ENCODE measurements at places on chromosomes 6 and 20.

GRCh38 chr20:46299078-46299477 lies 9.2 kb downstream of the CDH22 start:
- no peak for DNase-seq

DNA sequence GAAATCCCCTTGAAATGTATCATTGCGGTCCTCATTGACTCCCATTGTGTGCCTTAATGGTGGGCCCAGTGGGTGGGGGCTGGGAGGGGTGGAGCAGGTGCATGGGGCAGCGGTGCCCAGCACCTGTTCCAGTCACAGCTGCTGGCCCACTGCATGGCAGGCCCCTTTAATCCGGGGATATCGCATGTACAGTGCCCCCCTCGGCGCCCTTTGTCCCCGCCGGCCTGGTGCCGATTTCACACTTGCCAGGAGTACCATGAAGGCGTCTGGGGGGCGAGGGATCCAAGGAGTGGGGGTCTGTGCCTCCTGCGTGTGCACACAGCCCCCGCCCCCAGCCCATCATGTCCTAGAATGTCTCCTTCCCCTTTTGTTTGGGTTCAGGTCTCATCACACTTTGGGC lies 2.8 kb downstream of the SNAI1 start:
- no peak for DNase-seq

DNA sequence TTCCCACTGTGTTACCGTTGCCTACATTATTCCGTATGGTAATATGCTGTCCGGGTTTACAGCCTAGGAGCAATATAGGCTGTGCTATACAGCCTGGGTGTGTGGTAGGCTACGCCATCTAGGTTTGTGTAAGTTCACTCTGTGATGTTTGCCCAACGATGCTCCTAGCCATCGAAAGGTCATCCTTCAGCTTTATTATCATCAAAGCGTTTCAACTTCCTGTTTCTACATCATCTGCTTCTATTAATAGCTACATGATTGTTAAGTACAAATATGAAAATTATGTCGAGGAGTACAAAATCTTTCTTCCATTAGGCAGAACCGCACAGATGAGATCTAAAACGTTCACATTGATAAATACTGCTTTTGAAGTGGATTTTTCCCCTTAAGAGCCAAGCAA lies 69.9 kb downstream of the PPP1R14C start:
- no peak for DNase-seq

DNA sequence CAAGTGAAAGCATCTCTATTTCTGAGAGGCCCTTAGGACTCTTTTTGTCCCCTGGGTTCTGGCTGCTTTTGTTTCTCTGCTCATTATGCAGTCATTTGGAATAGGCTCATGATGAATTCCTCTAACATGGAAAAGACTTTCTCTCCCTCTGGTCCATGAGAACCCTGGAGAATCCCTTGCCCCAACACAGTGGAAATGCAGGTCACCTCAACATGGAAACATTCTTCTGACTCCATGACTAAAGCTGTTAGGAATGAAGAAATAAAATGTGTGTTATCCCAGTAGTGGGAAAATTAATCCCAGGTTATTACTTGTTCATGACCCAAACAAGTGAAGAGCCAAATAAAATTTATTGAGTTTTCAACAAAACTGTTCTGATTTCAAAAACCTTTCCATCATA lies 458.6 kb downstream of the EPM2A start:
- DNase-seq = no peak

DNA sequence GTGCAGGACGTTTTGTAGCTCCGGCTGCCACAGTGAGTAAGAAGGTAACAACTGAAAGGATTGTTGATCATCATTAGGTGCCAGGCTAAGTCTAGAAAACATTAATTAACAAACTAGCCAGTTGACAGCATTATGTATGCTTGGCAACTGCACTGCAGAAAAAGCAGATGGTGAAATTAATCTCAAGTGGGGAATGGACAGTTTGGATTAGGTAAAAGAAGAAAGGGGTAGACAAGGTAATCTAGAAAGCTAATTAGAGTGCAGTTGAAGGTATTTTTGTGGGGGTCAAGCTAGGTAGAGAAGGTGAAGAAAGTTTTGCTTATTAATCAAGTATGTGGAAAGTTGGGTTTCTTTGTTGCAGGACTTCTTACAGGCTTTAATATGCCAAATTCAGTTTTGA lies 69.7 kb upstream of the HINT3 start:
- no peak for DNase-seq

- no peak for DNase-seq
Observed at GRCh38 chr6:6393069-6393529, 72.6 kb upstream of the F13A1 start.

- no peak for DNase-seq
Observed at GRCh38 chr6:53591873-53592272, 47.0 kb upstream of the GCLC start.

GRCh38 chr6:156686301-156686994 lies 90.7 kb upstream of the ARID1B start:
- DNase-seq = no peak

- DNase-seq = no peak
Observed at GRCh38 chr6:87653074-87653962, 48.7 kb downstream of the AKIRIN2 start.

GRCh38 chr20:36825385-36826104 lies 50.4 kb upstream of the TLDC2 start:
- DNase-seq = no peak

GRCh38 chr6:24768361-24768760 lies 6.4 kb upstream of the GMNN start:
- DNase-seq = no peak

GRCh38 chr20:49140411-49140810 lies 47.7 kb downstream of the STAU1 start:
- no peak for DNase-seq

DNA sequence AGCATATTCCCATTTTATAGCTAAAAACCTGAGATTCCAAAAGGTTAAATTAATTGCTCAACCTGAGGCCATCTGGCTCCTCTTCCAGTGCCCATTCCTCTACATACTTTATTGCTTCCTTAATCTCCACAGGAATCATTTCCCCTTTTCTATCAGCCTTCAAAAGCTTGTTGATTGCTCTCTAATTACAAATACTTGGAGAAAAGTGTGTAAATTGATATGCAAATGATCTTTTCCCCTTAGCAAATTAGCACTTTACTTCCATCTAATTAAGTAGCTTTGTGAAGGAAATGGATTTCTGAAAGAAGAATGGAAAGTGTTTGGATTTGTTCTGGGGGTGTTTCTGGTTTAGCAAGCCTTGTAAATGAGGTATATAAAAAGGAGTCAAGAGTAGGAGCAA lies 323.3 kb downstream of the GRIK2 start:
- DNase-seq = no peak

DNA sequence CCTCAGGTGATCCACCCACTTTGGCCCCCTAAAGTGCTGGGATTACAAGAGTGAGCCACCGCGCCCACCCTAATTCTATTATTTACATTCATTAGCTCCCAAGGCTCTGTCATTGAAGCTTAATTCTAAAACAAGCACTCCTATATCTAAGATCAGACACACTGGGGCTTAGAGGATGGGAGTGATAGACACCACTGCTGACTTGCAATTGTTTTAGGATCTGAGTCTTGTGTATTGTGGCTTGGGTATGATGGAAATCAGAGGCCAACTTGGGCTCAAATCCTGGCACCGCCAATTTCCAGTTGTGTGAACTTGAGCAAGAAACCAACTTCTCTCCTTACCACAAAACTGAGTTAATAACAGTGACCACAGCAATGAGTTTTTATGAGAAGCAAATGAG lies 34.7 kb downstream of the MTRES1 start:
- no peak for DNase-seq

DNA sequence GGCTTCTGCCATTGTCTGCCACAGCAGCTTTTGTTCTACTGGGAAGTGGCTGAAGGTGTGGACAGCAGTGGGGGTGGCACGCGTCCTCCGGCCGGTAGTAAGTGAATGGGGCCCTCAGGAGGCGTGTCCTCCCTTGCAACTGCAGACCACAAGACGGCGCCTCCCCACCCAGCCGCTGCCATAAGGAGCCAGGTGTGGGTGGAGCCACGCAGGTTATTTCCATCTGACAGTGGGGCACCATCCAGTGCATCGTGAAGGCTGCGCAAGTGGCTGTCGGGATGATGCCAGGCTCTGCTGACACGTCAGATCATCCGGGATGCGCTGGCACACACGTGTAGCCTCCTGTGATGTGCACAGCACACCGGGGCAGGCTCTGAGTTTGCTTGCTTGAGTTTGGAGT lies 379.7 kb downstream of the CDH4 start:
- no peak for DNase-seq

GRCh38 chr6:32589596-32590449 lies at the start of gene HLA-DRB1:
Gene HLA-DRB1, minus strand, starts transcription at chr6:32589848. Its CDS starts 106 bp downstream, at chr6:32589742.
- DNase-seq = no peak

GRCh38 chr6:2765896-2766766 lies 938 bp downstream of the WRNIP1 start:
- peak; percentile 20 for DNase-seq

DNA sequence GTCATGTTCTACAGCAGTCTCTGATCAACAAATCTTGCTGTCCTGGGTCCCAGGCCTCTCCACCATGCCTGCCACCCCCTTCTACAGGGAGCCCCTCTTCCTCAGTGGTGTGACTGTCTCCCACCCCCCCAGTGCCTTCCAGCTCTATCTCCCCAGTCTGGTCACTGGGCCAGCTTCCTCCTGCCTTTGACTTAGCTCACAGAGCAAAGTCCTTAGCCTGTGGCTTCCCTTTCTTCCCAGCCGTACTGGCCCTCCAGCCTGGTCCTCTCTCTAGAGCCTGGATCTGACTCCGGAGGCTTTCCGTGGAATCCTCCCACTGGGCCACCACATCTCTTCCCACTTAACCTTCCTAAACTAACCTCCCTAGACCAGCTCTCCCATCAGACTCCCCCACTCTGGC lies 17.0 kb downstream of the MAPK13 start:
- no peak for DNase-seq

GRCh38 chr20:56222201-56222600 lies 26.3 kb upstream of the MC3R start:
- DNase-seq = no peak

GRCh38 chr20:12331236-12331635 lies 413.5 kb downstream of the BTBD3 start:
- DNase-seq = no peak

- DNase-seq = no peak
Observed at GRCh38 chr6:43488667-43489276, 11.4 kb downstream of the TJAP1 start.

- DNase-seq = no peak
Observed at GRCh38 chr20:17228624-17229061, 1.8 kb downstream of the PCSK2 start.

DNA sequence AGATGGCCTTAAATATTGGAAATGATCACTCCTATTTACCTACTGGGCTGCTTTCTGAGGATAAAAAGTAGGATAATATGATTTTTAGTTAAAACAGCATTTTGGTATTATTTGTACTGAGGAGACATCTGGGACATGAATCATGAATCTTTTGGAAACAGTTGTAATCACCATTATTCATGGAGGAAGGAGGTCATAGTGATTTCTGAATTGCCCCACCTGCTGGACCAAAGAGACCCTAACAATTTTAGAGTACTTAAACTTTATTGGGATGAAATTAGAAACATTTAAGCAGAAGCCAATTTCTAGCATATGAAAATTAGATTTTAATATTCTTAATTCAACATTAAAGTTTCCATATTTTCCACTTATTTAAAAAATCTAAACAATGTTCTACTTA lies 108.4 kb upstream of the SIM1 start:
- DNase-seq = no peak

DNA sequence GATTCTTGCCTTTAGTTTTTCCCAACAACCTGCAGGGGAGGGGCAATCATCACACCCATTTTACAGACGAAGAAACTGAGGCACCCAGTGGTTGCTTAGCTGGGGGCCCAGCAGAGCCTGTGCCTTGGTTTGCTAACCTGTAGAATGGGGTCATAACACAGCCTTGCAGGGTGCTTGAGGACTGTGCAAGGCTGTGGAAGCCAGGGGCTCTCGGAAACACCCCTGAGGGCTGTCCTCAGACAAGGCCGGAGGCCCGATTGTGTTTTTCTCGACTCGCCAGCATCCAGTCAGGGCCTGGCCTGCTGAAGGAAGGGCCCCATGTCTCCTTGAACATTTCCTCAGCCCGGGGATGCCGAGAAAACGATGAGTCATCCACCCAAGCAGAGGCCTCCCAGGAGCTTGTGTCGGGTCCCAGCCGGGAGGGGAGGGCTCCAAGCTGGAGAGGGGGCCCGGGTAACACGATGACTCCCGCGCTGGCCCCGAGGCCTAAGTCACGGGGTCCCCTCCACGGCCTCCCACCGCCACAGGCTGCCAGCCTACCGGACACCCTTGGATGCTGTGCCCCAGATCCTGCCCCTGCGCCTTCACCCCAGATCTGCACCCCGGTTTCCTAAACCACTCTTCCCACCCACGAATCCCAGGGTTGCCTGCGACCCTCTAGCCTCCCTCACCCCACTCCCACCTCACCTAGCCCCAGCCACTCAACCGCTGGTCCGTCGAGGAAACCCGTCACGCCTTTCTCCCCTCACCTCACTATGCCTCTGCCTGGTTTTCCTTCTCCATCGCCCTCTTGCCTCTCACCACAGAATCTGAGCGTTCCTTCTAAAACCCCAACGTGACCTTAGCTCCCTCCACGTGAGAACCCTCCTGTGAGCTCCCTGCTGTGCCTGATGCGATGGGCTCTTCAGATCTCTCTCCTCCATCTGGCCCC lies 10.6 kb downstream of the NOL4L start:
- DNase-seq = no peak

- no peak for DNase-seq
Observed at GRCh38 chr6:99402448-99402847, 8.5 kb upstream of the COQ3 start.

- DNase-seq = no peak
Observed at GRCh38 chr6:107496892-107497684, 7.2 kb downstream of the SOBP start.

DNA sequence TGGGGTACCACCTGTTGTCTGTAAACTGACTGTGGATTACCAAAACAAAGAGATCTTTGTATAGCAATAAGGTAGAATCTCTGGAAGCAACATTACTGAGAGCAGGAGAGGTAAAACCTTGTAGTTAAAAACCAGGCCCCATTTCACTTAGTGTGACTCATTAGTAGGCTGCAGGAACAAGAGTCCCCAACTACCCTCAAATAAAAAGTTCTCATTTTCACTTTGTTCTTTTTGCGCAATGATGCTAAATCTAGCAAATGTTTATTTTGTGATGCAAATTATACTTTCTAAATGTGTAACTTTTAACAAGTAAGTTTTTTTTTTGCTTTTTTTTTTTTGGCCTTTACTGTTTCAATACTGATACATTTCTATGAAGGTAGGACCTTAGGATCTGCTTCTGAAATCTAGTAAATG lies 67.1 kb downstream of the ESF1 start:
- no peak for DNase-seq

GRCh38 chr6:29948277-29948676 lies 5.9 kb downstream of the HLA-A start:
- DNase-seq = no peak

- DNase-seq = no peak
Observed at GRCh38 chr6:41759905-41760579, 12.8 kb upstream of the PGC start.

DNA sequence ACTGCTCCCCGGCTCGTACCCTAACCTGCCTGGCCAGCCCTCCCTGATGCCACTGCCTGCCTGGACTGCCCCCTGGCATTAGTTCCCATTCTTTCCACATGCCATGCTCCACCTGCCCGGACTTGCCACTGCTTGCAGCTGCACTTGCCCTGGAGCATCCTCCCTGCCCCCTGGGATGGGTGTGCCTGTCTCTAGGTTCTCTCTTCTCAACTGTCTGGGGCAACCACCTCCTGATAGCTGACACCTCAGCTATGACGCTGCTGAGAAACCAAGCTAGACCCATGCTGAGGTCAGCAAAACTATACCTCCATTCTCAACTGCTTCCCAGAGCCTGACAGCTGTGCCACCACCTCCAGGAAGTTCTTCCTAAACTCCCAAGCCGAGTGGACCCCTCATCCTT lies 72.1 kb downstream of the PERP start:
- no peak for DNase-seq
